Testis (tissue), 5 donors: ENCODE measurements at places on chromosomes 1 and 21. TPM values are rescaled to one million over a fixed set of nuclear protein-coding genes. Genes with fewer than 3 reads are reported as not detected.

The ERVH48-1 gene
- total RNA-seq: 0.25 TPM

The ARHGEF10L gene
- 20.3 TPM for total RNA-seq

DNA sequence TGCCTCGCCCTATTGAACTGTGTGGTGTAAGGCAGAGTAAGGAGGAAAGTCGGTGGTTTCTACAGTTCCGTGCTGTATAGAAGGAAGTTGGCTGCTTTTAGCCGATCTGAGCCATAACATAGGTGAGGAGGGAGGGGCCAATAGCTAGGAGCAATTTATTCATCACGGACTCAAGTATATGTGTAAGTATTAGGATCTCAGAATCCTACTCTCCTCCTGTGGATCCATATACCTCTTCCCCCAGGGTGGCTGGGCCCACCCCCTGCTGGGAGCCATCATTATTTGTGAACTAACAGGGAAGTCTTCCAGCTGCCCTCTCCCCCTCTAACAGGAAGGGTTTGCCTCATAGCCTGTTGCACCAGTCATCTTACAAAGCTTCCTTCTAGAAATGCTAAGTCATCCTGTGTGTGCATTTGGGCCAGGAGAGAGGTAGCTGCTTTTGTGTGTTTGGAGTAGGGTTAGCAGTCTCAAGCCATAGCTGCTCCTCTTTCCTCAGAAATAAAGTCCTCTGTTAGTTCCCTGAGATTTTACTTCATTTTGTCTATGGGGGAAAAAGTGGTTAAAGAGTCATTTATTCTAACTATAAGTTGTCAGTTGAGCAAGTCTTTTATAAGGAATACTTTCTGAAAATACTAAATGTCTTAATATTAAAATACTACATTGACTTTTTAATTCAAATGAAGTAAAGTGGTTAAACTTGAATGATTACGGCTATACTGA lies 14.9 kb upstream of the CENPS start:
- H3K36me3 ChIP-seq: no peaks in the 10 kb centered on the region
- no peaks in the 10 kb centered on the region for H3K4me1 ChIP-seq
- H3K27me3 ChIP-seq: no peaks in the 10 kb centered on the region
- DNase-seq: no peak
- H3K4me3 ChIP-seq: no peak overlapping the region

DNA sequence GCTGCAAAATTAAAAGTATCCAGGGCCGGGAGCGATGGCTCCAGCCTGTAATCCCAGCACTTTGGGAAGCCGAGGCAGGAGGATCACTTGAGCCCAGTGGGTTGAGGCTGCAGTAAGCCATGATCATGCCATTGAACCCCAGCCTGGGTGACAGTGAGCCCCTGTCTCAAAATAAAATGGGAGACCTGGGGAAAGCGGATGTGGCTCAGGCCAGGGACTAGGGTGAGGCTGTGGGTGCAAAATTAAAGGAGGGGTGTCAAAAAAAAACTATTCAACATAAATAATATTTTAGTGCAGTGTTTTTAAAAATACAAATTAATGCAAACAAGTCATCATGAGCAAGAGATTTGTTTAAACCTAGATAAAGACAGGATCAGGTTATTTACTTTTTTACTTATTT lies 100.1 kb upstream of the SLC45A1 start:
- no peaks in the 10 kb centered on the region for H3K27me3 ChIP-seq
- peak overlapping the region; percentile 51 for H3K4me3 ChIP-seq
- H3K4me1 ChIP-seq: peaks cover 7% of the 10 kb centered on the region
- no peak for DNase-seq
- peak overlapping the region; percentile 83 for H3K27ac ChIP-seq
- no peaks in the 10 kb centered on the region for H3K36me3 ChIP-seq

DNA sequence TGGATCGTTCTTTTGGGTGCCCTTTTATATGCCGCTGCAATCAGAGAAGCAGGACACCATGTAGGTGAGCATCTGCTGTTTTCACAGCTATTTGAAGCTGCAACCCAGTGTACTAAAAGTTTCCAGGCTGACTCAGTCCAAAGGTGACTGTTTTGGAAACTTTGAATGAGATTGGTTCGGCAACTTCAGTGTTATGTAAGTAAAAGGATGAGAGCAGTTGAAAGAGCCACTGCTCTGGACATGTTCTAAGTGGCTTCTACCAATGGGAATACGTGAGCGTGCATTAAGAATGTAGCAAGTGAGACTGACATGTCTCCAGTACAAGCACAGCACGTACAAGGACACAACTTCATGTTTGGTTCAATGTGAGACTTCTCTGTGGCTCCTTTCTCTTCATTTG lies 55.6 kb downstream of the DDR2 start:
- no peaks in the 10 kb centered on the region for H3K27me3 ChIP-seq
- H3K4me3 ChIP-seq: no peak overlapping the region
- peaks cover 16% of the 10 kb centered on the region for H3K4me1 ChIP-seq
- no peak overlapping the region for H3K27ac ChIP-seq

DNA sequence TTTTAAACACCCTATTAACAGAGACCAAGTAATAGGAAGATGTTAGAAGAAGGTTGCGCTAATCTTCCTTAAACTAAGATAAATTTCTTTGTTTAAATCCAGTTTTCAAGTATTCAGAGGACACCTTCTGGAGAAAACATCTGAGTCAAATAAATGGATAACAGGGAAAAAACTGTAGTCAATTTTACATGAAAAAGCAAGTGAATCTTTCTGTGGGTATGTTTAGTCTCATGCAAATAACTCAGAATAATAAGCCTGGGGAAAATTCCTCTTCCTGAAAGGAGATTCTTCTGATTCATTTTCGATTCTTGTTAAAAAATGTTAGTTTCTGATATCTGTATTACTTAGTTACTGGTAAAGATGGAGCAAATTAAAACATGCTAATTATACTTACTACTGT lies 145.5 kb downstream of the CTH start:
- H3K4me3 ChIP-seq: no peak overlapping the region
- H3K36me3 ChIP-seq: no peaks in the 10 kb centered on the region
- no peaks in the 10 kb centered on the region for H3K27me3 ChIP-seq
- H3K27ac ChIP-seq: no peak overlapping the region

DNA sequence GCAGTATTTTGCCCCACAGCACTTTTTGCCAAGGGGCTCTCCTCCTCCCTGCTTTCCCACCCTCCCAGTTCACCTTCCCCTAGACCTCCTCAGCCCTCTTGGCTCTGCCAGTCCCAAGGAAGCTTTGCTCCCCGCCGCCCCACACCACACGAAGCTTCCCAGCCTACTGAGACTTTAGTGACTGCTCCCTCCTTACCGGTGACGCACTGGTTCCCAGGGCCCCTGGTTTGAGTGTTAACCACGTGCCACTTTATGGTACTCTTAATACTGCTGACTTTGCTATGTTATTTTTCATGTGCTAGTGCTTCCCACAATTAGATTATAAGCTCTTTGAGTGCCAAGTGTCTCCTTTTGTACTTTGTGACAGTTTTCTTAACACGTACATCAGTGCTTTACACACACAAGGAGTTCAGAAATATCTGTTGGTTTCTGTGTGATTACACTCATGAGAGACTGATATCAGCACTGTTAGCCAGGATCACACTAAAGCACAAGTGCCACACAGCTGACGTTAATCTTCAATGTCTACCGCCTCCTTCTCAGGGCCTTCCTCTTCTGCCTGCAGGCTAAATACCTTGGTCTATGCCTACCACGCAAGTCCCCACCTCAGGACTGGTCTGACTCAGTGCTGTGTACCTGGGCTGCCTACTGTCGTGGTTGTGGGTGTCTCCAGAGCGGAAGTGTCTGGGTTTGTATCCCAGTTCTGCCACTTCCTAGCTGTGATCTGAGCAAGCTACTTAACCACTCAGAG lies 61.0 kb downstream of the DNTTIP2 start:
- no peaks in the 10 kb centered on the region for H3K36me3 ChIP-seq
- H3K4me1 ChIP-seq: peaks cover 8% of the 10 kb centered on the region
- H3K27me3 ChIP-seq: no peaks in the 10 kb centered on the region
- no peak overlapping the region for H3K4me3 ChIP-seq
- no peak for DNase-seq
